DMS 273 treated with DMSO at 0.1 percent for 48 hours (cell line): ENCODE measurements at places on chromosomes 5 and 9.

DNA sequence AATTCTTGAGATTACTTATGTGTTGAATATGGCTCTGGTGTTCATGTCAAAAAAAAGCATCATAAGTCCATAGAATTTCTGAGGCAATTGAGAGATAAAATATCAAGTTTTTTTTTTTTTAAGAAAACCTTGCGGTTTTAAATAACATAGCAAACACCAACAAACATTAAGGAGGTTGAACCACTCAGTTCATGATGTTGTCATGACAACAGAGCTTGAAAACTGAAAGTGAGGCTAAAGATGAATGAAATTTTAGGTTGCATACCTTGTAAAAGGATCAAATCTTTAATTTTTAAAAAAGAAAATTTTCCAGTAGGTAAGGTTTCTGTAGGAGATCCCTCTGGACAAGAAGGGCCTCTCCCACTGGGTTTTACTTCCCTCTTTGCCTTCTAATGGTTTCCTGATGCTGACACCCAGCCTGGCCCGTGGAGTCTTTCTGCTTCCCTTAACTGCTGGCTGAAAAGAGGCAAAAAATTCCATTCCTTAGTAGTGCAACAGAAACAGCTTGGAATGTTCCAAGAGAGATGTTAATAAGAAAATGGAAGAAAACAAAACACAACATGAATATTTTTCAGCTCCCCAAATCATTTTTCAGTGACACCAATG is 60.0 kb upstream of the FER start:
- no peak for DNase-seq

GRCh38 chr5:125275725-125276090 is 529.3 kb upstream of the ZNF608 start:
- no peak for DNase-seq

- DNase-seq = no peak
Measured at GRCh38 chr9:101902051-101902450, 163.6 kb upstream of the GRIN3A start.

GRCh38 chr5:166074582-166075481 is 2216.6 kb upstream of the WWC1 start:
- DNase-seq = no peak

GRCh38 chr5:76196886-76197489 is 113.8 kb downstream of the SV2C start:
- no peak for DNase-seq

DNA sequence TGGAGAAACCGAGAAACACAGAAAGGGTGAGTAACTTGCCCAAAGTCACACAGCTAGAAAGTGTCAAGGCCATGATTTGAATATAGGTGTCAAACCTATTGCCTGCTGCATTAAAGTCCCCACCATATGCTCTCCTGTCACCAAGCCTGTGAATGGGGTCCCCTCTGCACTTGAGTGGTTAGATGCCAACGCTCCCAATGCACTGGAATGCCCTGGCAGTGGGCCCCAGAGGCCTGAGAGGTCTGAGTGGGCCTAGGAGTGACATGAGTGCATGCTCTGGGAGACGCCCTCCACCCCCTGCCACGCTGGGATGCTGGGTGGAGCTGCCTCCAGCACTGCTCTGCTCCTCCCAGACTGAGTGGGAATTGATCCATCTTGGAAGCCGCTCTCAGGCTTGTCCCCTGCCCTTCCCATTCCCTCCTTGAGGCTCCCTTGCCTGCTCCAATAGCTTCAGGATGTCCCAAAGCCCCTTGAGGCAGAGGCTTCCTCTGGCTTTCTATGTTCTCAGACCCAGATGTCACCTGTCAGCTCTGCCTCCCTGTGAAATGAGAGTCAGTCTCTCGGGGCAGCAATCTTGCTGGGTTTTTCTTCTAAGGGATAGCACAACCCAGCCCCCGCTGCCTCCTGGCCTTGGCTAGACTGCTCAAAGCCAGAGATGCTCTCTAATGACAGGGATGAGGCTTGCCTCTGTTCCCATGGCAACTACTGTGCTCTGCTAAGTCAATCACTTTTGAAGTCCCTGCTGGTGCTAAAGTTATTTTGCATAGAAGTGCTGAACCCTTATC is 6.6 kb upstream of the ARSI start:
- no peak for DNase-seq

DNA sequence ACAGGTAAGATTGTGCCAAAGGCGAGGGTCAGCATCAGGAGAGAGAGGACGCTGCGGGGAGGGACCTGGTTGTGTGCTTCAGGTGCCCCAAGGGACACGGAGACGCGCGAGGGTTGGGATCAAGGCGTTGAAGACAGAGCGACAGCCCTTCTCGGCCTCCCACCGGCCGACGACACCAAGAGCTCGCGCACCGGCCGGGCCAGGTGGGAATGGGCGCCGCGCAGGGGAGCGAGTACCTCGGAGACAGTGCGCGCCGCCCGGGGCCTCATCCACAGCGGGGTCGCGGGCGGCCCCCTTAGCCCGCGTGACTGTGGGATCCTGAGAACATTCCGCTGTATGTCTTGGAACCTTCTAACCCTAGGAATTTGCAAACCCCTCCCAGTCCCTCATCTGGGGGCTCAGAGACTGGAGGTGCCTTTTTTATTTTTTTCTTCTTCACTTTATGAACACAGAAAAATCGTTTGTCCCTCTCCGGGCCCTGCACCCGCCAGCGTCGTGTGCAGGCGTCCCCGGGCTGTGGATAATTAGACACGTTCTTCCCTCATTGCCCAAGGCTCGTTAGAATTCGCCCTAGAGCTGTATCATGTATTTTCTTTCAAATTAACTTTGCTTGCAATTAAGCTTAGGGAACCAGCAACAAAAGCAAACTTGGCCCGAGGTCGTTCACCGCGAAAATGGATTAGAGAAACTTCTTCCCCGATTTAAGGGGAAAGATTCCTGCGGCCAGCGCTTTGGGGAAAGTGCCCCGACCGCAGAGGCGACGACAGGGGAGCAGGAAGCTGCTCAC is 4.8 kb downstream of the FOXE1 start:
- DNase-seq = no peak

DNA sequence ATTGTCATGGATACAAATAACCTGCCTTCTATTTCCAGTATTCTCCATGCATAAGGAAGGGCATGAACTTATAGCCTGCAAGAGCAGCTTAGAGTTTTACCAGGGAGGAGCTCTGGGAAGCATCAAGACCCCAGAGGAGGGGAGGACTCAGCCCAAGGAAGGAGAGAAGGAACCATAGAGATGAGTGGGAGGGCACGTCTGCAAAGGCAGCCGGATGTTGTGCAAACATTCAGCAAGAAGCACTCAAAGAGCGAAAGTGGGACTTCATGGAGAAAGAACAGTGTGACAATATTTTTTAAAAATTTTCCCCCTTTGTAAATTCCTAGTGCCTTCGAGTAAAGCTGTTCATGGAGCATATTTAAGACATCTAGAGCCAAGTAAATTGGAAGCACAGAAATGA is 270.1 kb upstream of the PTGER4 start:
- DNase-seq = no peak

DNA sequence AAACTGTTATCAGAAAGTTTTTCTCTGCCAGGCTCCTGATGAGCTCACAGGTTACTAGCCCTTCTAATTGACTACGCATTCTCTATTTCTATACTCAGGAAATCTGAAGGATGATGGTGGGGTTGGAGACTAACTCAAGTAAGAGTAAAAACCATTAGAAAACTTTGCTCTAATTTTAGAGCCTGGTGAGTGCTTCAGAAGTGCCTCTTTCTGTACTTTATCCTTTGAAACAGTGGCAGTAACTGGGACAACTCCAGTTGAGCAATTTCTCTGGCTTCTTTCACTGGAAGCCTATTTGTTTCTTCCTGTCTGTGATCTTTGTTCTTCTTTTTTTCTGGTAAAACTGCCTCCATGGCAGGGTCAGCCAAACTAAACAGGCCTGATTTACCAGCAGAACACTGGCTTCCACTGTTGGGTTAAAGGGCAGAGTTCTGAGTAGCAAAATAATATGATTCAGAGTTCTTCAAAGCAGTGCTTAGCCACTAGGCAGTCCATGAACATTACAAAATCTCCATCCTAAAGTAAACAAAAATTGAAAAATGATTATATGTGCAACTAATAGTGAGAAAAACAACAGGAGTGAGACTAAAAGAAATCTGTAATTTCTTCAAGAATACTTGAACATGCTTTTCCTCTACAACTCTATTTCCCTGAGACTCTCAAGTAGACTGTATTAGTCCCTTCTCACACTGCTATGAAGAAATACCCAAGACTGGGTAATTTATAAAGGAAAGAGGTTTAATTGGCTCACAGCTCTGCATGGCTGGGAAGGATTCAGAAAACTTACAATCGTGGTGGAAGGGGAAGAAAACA is 79.8 kb downstream of the MROH2B start:
- DNase-seq = no peak

DNA sequence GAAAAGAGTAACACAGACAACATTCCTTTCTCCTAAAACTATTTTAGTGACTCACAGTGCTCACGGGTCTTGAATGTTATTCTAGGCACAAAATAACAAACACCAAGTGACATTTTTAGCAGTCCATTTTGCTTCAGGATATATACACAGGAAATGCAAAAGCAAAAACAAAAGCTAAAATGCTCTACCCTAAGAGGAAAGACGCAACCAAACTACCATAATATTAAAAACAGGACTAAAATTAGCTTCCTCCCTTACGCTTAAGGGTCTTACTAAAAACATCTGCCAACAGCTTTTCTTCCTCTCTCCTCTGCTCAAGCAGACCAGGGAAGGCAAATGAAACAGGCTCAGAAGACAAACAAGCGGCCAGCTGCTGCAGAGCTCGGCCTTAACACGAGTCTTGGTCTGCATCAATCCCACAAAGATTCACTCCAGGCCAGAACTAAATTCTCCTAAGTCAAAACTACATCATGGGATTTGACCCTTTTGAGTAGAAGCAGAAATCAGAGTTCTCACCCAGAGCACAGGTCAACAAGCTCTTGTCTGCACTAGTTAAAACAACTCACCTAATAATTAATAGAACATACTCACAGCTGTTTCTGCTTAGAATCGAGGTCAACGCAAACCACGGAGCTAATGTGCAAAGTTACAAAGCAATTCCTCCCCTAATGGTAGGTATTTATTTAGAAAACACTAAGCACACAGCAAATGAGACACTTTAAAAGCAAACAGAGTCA is 62.3 kb downstream of the RAPGEF1 start:
- peak; percentile 45 for DNase-seq

DNA sequence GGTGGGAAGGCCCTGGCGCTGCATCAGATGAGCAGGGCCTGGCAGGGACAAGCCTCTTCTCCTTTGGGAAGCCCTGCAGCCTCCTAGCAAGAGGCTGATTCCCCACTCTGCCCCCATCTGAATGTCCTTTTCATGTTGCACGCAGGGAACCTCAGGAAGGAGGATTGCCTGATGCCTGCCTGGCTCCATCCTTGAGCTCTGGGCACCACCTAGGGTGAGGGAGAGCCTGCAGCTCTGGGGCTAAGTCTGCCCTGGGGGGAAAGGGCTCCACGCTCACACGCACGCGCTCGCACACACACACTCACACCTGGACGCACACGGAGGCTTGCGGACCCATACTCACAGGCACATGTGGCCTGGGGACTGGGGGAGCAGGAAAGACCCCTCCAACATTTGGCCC is 86.6 kb downstream of the LMX1B start:
- no peak for DNase-seq

DNA sequence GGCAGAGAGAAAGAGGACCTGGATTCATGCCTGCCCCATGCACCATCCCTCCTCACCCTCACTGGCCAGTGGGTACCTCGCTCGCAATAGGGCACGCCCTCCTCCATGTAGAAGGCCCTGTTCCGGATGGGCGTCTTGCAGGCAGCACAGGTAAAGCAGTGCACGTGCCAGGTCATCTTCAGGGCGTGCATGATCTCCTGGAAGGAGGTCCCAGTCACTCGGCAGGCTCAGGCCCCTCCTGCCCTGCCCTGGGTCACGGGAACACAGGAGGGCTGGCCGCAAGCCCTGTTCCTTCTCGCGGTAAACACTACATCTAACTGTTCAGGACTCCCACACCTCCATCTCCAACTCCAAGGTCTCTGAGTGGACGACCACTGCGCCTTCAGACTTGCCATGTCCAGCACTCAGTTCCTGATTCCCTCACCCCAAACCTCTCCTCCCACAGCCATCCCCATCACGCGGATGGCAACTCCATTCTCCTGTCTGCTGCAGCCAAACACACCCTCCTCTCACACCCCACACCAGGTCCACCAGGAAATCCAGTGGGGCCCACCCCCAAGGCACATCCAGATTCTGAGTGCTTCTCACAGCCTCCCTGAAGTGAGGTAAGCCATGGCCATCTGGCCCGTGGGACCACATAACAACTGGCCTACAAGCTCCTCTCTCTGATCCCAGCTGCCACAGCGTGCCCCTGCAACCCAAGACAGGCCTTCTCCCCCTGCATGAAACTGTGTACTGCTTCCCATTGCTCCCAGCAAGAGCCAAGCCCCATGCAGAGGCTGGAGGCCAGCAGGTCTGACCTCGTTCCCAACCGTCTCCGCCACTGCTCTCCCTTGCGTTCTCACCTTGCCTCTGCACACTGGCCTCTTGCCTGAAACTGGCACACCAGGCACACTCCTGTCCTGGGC is 10.8 kb upstream of the DBN1 start:
- peak; percentile 77 for DNase-seq

DNA sequence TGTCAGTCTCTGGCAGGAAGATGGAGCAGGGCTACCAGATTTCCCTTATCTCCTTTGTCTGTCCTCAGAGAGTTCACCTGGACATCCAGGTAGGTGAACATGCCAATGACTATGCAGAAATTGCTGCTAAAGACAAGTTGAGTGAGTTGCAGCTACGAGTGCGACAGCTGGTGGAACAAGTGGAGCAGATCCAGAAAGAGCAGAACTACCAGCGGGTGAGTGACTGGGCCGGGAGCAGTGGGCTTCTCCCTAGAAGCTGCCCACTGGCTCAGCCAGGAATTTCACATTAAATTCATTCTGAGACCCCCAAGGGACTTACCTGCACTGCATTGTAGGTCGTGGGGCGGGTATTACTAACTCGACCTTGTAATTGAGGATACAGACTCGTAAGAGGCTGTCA is 2.1 kb downstream of the TMED9 start:
- DNase-seq = no peak

DNA sequence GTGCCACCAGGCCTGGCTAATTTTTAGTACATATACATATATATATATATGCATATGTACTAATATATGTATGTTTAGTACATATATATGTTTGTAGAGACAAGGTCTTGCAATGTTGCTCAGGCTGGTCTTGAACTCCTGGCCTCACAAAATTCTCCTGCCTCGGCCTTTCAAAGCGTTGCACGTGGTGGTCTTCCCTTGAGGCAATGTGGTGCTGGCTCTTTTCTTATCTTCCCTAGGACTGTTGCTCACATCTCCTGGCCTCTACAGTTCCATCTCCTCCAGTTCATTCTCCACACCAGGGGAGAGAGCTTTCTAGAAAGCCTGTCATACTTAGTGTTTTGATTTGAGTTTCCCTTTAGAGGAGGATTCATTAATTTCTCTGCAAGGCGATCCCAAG is 28.9 kb upstream of the TGFBR1 start:
- no peak for DNase-seq

DNA sequence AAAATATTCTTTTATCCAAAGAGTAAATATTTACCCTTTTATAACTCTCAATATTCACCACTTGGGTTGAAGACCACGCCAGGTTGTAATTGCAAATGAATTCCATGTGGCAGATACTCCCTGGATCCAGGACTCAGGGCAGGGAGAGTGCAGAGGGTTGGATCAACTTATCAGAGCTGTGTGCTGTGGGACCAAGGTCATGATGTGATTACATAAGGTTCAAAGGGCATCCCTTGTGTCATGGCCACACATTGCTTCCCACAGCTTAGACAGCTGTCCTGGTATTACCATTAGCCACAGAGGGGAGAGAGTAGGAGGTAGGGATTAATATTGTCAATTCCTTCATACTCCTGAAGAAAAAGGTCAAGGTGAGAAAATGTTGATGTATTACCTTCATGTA is 133.9 kb downstream of the JAKMIP2 start:
- DNase-seq = no peak
